ENCODE measurements at places on chromosomes 11 and 22.

DNA sequence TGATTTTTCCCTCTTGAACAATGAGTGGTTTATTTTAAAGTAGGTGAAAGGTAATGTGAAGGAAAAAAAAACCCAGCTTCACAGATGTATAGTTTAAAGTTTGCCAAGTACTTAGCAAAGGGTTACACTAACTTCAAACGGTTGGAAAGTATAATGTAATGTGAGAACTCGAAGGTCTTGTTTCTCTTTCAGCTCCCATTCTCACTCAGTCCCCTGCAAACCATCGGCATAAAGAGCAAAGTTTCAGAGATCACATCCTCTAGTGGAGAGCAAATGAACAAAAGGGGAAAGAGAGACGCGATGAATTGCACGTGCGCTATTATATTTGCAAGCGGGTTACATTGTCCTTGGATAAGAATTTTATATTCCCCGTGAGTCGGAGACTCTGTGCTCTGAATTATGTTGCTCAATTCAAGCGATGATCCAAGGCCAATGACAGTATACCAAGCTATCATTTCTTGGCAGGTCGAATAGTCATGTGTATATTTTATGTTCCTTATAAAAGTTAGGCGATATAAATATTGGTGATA, 37.6 kb upstream of the BIRC3 start:
- no peak for DNase-seq

GRCh38 chr11:64969209-64969608, 2.7 kb downstream of the MAJIN start:
- DNase-seq, result no peak

DNA sequence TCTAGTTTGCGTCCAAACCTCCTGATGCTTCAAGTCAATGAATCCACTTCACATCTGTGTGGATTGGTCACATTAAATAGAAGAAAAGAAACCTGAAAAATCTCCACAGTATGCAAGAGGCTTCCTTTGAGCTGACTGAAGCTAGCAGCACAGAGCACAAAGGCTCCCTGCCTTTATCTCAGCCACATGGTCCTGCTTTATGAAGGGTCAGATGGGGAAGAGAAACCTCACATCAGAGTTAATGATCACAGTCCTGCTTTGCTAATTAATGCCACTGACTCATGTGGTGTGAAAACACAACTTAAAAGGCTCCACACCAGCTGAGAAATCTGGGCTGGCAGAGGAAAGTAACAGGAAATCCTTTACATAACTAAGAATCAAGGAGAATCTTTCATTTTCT, 1291.0 kb downstream of the LRRC4C start:
- DNase-seq, result no peak

- peak; percentile 17 for DNase-seq
Measured at GRCh38 chr11:114168691-114169090, 109.2 kb downstream of the ZBTB16 start.

Data from COR-L47 (cell line).